ENCODE measurements at places on chromosomes 5 and 9.

- no peak for DNase-seq
These were observed 29.8 kb downstream of the SLC24A2 start for GRCh38 chr9:19759066-19759465.

DNA sequence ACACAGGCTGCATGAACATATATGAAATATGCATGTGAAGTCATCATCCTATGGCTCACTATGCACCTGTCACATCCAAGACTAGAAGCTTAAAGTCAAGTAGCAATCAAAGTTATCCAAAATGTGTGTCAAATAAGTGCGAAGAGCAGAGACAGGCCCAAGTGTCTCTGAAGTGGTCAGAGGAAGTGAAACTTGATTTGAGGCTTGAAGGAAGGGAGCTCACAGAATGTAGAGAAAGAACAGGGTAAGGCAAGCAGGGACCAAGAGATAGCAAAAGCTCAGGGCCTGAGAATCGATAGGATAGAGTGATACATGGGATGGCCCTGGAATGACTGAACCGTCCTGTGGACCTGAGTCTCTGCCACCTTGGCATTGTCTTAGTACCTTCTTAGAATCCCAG is 274.3 kb upstream of the TRPC7 start:
- DNase-seq = no peak

DNA sequence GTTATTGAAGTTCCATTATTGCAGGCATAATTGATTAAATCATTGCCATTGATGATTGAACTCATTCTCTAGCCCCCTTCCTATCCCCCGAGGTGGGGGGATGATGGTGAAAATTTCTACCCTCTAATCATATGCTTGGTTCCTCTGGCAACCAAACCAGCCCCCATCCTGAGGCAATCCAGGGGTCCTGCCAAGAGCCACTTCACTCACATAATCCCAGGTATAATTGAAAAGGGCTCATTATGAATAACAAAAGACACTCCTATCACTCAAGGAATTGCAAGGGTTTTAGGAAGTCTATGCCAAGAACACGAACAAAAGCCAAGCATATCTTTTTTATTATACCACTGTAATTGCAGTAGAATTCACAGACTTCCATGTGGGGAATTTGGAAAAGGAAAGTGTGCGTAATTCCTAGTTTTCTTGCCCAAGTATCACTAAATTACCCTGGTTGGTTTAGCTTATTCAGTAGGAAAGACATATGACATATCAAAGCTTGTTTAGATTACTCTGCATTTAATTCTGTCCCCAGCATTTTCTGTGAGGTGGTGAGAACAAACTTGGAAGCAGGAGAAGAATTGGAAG is 130.7 kb upstream of the TAF11L2 start:
- DNase-seq = no peak

- DNase-seq = no peak
These were observed 73.0 kb upstream of the SLC25A51 start for GRCh38 chr9:37976714-37977477.

DNA sequence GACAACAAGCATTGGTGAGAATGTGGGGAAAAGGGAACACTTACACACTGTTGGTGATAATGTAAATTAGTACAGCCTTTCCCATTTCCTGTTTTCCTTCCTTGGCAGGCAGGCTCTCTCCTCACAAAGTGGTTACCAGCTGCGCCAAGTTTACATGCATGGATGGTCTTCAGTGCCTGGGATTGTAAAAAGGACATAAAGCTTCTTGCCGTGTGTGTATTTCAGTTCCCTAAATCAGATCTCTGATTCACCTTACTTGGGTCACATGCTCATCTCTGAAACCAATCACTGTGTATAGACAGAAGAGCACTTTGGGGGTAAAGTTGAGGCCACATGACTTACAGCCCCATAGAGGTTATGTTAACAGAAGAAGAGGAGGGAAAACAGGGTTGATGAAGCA is 92.8 kb downstream of the CAVIN4 start:
- DNase-seq = no peak

GRCh38 chr5:151572657-151573368 is 18.3 kb downstream of the FAT2 start:
- no peak for DNase-seq

DNA sequence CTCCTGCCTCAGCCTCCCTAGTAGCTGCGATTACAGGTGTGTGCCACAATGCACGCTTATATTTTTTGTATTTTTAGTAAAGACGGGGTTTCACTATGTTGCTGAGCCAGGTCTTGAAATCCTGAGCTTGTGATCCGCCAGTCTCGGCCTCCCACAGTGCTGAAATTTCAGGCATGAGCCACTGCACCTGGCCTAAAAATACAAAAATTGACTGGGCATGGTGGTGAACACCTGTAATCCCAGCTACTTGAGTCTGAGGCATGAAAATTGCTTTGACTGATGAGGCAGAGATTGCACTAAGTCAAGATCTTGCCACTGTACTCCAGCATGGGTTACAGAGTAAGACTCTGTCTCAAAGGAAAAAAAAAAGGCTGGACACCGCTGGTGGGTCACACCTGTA is 13.1 kb upstream of the DYNC2I2 start:
- DNase-seq = no peak

DNA sequence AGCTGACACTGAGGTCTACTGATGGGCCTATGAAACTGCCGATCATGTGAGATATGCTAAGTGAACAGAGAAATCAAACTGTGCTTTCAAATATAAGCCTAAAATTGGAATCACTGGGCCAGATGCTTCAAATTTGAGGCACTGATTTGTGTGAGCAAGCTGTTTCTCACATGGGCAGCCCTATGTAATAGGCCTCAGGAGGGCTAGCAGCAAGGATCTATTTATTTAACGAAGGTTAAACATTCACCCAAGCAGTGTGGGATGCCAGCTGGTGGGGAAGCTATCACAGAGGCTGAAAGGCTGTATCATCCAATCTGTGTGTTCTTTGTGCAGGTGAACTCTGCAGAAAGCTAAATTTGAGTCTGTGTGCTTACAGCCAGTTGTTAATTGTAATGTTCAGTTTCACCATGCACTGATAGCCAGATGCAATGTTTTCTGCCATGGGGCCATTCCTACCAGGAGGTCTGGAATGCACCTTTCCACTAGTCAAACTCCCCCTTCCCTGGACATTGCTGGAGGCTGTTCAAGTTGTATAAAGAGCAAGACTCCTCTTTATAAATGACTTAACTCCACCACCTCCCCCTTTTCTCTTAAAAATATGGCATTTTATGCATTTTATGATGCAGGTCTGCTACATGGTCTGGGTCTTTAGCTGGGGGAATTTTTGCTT is 228.9 kb downstream of the SH3GL2 start:
- no peak for DNase-seq

DNA sequence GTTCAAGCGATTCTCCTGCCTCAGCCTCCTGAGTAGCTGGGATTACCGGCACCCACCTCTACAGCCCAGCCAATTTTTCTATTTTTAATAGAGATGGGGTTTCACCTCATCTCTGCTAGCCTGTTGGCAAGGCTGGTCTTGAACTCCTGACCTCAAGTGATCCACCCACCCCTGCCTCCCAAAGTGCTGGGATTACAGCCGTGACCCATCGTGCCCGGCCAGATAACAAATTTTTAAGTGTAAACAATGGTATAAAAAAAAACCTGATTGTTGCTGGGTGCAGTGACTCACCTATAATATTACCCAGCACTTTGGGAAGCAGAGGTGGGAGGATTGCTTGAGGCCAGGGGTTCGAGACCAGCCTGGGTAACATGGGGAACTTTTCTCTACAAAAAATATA is 28.0 kb upstream of the N4BP3 start:
- DNase-seq = no peak

GRCh38 chr9:120891884-120892747 is 15.1 kb upstream of the PHF19 start:
- DNase-seq = no peak

GRCh38 chr5:168952196-168952595 is 348.7 kb downstream of the SLIT3 start:
- DNase-seq = no peak

- no peak for DNase-seq
These were observed 189.2 kb upstream of the PRDM9 start for GRCh38 chr5:23318166-23318565.

- DNase-seq = no peak
These were observed 282.4 kb downstream of the NR3C1 start for GRCh38 chr5:143121135-143121475.

Data from osteocyte (in vitro differentiated cells).